ENCODE measurements at places on chromosomes 2 and 18. TPM values are rescaled to one million over a fixed set of nuclear protein-coding genes. Genes with fewer than 3 reads are reported as not detected.

- no peak for DNase-seq
Observed at GRCh38 chr2:191612496-191612895, 65.4 kb upstream of the NABP1 start.

DNA sequence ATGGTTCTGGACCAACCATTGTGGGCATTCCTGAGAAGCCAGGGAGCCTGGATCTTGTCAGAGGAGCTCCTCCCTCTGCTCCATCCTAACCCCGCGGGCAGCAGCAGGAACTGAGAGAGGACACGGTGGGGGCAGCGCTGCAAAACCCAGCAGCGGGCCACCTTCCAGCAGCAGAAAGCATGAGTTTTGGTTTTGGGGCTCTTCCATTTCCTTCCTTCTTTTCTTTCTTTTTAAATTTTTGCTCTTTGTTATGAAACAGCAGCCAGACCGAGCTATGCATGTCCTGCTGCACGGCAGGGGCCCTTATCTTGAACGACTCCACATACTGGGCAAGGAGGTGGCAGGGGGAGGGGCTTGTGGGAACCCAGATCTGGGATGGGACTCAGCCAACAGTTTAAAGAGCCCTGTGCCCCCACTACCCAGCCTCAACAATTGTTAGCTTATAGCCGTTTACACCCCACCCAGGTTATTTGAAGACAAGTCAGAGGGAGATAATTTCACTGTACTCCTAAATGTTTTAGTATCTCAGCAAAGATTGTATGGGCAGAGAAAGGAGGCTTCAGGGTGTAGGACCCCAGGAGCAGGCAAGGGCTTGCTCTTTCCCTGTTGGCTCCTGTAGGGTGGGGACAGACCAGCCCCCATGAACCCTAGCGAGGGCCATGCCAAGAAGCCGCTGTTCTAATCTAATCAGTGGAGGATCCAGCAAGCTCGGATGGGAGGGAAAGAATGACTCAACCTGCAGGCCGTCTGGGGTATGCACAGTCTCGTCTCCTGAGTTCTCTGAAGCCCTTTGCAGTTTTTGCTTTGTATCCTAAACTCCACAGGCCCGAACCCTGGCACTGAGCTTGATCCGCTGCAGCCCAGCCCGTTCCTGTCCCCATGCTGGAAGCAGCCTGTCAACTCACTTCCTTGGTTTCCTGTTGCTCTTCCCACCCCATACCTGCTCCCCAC, 75.3 kb downstream of the LRRFIP1 start:
- no peak for DNase-seq

The ANKRD29 gene
- total RNA-seq = 0.61 TPM

The YWHAQ gene
- total RNA-seq = 503 TPM

DNA sequence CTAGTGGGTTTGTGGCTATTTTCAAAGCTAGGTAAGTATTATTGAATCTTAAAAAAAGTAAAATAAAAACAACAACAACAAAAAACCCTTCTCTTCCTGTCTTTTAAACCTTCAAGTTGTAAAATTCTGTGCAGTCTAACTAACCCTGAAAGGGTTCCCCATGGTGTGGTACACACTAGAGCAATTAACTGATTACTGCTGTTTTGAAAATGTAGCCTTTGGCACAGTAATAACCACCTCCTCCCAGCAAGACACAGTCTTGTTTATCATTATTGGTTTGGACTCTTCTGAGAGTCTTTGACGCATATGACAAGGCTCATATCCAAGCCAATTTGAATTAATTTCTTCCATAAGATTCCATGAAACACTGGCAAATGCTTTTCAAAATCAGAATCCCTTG, 2184.6 kb upstream of the PIK3C3 start:
- no peak for DNase-seq

The TMEM185B gene
- total RNA-seq = 22.4 TPM

DNA sequence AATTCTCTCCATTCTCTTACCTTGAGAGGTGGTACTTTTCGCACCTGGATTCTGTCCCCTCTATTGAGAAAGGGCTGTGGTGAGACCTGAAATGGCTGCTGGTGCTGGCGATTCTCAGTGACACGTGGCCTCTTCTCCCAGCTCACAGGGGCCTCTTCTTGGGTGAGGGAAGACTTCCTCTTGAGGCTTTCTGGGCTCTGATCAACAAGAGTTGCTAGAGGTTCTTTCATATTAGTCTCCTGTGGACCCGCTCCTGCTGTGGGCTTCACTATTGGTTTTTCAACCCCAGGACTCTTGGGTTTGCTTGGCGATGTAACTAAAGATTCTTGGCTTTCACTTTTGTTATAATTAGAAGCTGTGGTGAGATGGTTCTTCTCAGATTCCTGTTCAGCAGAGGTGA, 76.3 kb upstream of the DTNB start:
- DNase-seq = no peak

- DNase-seq = no peak
Observed at GRCh38 chr2:155203178-155203577, 504.7 kb downstream of the KCNJ3 start.

The PRSS56 gene
- total RNA-seq = 52.4 TPM

DNA sequence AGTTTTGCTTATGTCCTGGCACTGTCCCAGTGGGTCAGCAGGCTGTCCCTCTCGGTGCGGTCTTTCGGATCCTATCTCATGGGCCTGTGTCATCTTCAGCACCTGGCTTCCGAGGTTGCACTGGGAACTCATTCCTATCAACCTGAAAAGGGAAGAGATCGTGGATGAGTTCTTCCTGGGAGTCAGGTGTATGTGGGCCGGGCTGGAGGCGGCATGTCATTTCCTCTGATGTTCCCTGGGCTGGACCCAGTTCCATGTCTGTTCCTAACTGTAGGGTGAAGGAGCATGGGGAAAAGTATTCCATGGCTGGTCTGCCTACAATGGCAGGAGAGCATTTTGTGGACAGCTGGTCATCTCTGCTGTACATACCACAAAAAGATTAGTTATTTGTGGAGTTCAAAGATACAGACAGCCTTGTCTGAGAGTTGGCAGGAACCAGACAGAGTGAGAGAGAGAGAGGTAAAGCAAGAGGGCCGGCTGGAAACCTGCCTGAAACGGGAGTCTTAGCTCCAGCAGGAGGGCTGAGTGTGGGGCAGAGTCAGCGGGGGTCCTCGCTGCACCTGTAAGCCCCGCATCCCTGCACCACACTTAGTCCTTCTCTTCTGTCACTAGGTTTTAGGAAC, 25.2 kb downstream of the FAM228A start:
- no peak for DNase-seq

The MRPL53 gene
- total RNA-seq = 72.4 TPM

The RSAD2 gene
- 1.0 TPM for total RNA-seq

GRCh38 chr2:71567625-71568024, 114.3 kb downstream of the DYSF start:
- DNase-seq = no peak

The MALL gene
- 0.79 TPM for total RNA-seq

- DNase-seq = no peak
Observed at GRCh38 chr18:9417073-9417851, 58.1 kb upstream of the RALBP1 start.

GRCh38 chr18:77054288-77054605, 78.3 kb downstream of the MBP start:
- DNase-seq = no peak

- DNase-seq = no peak
Observed at GRCh38 chr18:2368102-2368501, 203.2 kb downstream of the METTL4 start.

DNA sequence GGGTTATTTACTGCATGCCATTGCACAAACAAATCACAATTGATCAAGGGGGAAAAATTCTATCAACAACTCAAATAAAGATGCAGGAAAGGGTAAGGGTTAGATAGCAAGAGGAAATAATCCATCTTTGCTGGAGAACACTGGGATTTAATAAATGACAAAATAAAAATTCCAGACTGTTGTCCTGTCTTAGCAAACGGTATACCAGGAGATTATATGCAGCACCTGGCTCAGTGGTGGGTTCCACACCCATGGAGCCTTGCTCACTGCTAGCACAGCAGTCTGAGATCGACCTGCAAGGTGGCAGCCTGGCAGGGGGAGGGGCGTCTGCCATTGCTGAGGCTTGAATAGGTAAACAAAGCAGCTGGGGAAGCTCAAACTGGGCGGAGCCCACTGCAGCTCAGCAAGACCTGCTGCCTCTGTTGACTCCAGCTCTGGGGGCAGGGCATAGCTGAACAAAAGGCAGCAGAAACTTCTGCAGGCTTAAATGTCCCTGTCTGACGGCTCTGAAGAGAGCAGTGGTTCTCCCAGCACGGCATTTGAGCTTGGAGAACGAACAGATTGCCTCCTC, 296.5 kb upstream of the THSD7B start:
- no peak for DNase-seq
